ENCODE measurements at places on chromosomes 6 and 20.

GRCh38 chr20:14005996-14006395 lies 10.7 kb downstream of the MACROD2 start:
- DNase-seq = no peak

- no peak for DNase-seq
Observed at GRCh38 chr20:50034567-50035180, 51.9 kb downstream of the SNAI1 start.

DNA sequence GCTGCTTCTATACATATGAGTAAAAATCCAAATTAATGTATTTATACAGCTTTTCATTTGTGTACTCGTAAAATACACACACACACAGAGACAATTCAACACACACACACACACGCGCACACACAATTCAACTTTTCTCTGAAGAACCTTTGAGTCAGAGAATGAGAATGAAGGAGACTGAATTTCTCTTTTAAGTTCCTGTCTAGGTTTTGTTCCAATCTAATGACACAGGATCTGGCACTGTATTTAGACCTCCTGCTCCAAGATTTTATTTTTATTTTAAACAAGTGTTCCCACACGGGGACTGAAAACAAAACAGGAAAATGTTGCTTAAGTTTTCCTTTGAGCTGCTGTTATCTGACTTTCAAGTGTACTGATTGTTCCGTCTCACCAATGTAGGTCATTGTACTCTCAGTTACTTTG lies 250.8 kb downstream of the LAMA2 start:
- DNase-seq = no peak

- DNase-seq = no peak
Observed at GRCh38 chr6:1377526-1377925, 11.8 kb upstream of the FOXF2 start.

- DNase-seq = no peak
Observed at GRCh38 chr20:51926670-51927305, 124.5 kb upstream of the SALL4 start.

- DNase-seq = no peak
Observed at GRCh38 chr20:33438481-33438880, 5.1 kb downstream of the SNTA1 start.

- no peak for DNase-seq
Observed at GRCh38 chr6:34945317-34945716, 56.3 kb downstream of the ANKS1A start.

DNA sequence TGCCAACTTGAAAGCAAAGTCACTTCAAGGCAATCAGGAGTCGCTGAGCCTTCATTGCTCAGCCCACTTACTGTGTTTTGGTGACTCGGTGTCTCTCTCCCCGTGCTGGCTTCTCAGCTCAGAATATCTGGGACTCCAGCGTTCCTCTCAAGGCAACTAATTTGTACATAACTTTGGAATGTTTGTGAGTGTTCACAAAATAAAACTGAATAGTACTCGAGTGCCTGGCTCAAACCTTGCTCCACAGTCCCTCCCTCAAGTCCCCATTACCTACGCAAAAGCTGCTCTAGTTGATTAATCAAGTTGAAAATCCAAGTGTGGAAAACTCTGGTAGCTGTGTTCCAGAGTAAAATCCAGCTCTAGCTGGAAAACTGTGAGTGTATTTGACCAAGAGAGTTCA lies 8.6 kb downstream of the IPCEF1 start:
- no peak for DNase-seq

DNA sequence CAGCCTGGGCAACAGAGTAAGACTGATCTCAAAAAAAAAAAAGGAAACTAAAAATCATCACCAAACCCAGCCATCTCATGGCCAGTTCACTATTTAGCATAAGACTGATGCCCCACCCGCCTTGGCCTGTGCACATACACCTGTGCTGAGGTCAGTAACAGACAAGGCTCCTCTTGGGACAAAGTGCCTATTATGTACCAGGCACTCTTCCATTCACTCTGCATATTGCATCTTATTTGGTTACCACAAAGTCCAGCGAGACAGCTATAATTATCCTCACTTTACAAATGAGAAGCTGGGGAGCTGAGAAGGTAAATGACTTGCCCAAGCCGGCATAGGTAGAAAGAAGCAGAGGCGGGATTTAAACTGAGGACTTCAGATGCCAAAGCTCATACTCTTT lies 3.8 kb downstream of the PTPRT start:
- no peak for DNase-seq

DNA sequence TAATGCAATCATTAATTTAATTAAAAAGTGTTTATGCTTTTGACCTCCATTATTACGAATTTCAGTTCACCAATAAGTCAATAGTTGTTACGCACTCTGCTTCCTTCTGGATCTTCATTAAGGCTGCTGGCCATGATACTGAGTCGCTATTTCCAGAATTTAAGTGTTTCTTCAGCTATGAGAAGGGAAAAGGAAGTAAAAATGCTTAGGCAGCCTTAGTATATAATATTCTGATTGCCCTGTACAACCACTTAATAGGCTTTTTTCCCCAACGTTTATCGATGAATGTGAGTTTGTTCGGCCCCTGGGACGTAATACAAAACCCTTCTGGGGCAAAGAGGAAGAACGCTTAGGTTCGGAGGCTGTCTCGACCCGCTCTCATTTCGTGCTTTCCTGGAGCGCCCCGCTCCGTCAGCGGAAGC lies 644 bp downstream of the OARD1 start:
- no peak for DNase-seq

GRCh38 chr6:29632789-29633533 lies at the start of gene GABBR1:
Gene GABBR1, minus strand, starts transcription at chr6:29633183. Its CDS starts 798 bp downstream, at chr6:29632385.
- DNase-seq = peak; percentile 91

DNA sequence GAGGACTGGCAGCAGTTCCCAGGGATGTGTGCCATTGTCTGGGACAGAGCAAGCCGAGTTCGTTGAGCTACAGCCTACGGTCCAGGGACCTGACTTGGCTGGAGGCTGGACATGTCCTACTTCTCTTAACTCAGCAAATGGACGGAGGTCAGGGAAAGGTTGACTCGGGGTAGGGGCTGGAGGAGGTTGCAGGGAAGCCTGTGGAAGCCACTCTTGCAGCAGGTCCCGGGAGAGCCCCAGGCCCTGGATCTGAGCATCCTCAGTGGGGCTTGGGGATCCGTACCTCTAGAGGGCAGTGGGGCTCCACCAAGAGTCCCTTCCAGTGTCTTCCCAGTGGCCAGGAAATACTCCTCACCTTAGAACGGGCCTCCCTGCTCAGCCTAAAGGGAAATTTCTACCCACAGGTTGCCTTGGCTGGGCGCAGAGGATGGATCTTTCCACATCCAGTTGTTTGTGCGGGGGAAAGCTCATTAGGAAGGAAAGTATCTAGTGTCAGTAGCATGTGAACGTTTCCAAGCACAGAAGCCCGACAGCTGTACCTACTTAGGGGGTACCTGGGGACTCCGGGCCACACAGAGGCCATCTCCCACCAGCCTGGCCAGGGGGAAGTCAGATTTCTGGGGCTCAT lies 170.2 kb downstream of the NFATC2 start:
- no peak for DNase-seq

- no peak for DNase-seq
Observed at GRCh38 chr6:7150381-7151064, 42.8 kb downstream of the RREB1 start.

- DNase-seq = no peak
Observed at GRCh38 chr20:22353586-22353985, 230.8 kb downstream of the FOXA2 start.

DNA sequence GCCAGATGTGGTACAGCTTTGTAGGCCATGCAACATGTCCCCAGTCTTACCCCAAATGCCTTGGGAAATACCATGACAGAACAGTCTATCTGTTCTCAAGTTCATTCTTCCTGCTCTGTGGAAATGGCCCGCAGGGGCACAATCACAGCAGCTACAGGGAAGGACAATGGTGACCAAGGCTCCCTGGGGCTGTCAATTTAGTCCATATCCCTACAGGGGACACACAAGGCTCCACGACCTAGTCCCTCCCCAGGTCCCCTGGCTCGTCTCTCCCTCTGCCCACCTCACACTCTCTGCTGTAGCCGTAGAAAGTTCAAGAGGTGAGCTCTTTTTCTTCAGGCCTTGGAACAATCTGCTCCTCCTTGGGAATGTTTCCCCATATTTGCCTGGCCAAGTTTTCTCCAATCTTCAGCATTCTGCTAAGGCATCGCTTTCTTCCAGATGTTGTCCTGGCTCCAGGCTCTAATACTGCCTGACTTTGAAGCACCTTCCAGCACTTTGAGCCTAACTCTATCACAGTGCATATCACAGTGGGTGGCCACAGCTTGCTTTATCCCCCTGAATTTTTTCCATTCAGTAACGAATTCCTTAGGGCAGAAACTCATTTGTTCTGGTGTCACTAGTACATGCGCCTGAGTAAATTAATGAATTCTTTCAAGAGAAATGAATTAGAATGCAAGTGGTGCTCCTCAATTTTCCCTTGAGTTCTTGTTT lies 92.6 kb downstream of the MAP3K7 start:
- no peak for DNase-seq

GRCh38 chr6:118277631-118278030 lies 270.5 kb upstream of the PLN start:
- no peak for DNase-seq

DNA sequence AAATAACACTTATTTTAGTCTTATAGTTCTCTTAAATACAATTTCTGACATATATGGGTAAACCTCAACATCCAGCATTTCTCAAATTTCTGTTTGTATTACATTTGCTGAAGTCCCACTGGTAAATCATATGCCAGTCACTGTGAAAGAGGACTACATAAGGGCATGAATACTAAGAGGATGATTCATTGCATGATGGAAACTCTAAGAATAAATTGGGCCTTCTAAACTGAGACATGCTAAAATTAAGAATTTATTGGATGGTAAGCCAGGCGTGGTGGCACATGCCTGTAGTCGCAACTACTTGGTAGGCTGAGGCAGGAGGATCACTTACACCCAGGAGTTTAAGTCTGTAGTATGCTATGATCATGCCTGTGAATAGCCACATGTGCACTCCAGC lies 12.1 kb downstream of the DEFB123 start:
- no peak for DNase-seq

DNA sequence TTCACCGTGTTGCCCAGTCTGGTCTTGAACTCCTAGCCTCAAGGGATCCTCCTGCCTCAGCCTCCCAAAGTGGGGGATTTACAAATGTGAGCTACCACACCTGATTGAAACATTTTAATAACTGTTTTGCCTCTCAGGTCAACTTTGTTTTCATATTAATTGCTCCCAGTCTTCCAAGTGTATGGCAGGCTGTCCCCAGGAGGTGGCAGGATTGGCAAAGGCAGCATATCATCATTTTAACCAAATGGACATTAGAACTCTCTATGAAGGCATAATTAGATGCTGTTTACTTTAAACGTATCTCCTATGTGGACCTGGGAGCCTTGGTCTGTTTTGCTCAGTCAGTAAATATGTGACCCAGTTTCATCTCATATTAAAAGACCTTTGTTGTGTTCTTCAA lies 59.2 kb upstream of the CSE1L start:
- no peak for DNase-seq

DNA sequence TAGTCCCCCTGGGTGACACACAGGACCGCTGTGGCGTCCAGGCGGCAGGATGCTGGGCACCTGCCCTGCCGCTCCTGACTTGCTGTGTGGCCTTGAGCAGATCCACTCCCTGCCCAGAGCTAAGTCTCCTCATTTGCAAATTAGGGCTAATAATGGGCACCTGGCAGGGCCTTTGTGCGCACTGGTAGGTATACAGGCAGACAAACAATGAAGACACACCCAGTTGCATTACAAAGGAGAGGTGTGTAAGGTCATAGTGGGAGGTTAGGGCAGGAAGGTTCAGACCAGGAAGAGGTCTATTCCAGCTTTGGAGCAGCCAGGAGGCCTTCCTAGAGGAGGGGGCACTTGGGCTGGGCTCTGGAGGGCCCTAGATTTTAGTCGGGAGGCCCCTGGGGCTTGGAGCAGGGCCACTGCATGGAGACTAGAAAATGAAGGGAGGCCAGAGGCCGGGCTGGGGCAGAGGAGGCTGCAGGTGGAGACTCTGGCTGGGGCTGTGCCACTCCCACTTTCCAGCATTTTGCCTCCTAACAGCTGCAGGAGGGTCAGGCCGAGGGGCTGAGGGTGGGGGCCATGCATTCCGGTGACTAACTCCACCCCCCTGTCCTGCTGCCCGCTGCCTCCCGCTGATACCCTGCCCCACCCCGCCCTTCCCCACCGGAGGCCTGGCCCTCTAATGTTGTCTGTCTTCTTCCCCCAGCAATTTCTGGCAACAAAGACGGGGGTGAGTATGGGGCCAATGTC lies 28.5 kb downstream of the MYH7B start:
- DNase-seq = no peak

Measured in NCI-H2227 treated with DMSO at 0.1 percent for 48 hours (cell line).